ENCODE measurements at places on chromosomes 16 and 17. TPM values are rescaled to one million over a fixed set of nuclear protein-coding genes. Genes with fewer than 3 reads are reported as not detected.

The GPS2 gene
- 69.8 TPM for total RNA-seq

The LDHD gene
- total RNA-seq = 0.18 TPM

The ZNF469 gene
- 0.28 TPM for total RNA-seq

The SETD1A gene
- 20.3 TPM for total RNA-seq

The CA5A gene
- not detected for total RNA-seq

The HOXB8 gene
- not detected for total RNA-seq

The RNF112 gene
- 0.58 TPM for total RNA-seq

The SLC6A2 gene
- not detected for total RNA-seq

The TNP2 gene
- not detected for total RNA-seq

The RPS2 gene
- 2,364 TPM for total RNA-seq

Measured in activated CD4-positive, alpha-beta memory T cell treated with anti-CD3 and anti-CD28 coated beads, Interleukin-2, amount 10 ng/mL, durations not matched to agents 7 days and 5 days (primary cell).